ENCODE measurements at places on chromosomes 5 and 9. TPM values are rescaled to one million over a fixed set of nuclear protein-coding genes. Genes with fewer than 3 reads are reported as not detected.

GRM6 gene
- 0.35 TPM for polyA plus RNA-seq

TNPO1 gene
- polyA plus RNA-seq: 35.7 TPM

HBEGF gene
- 14.6 TPM for polyA plus RNA-seq

SLC12A7 gene
- polyA plus RNA-seq: 10.9 TPM

DNA sequence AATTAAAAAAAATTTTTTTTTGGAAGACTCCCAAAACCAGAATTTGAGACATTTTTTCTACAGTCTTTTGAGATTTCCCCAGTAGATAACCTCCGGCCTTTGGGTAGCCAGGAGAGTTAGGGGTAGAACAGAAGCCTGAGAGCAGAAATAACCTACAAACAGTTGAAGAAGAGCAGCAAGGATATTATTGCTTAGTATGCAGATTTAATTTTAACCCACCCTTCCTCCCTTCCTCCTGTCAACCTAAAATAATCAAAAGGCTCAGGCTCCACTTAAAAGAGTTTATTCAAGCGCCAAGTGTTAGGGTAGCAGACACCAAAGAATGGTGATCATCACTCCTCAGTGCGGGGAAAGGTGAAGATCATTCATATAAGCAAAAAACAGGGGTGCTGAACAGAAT lies 17.4 kb upstream of the FAM120A start:
- DNase-seq: no peak
- H3K4me3 ChIP-seq: no peak overlapping the region
- H3K27me3 ChIP-seq: no peaks in the 10 kb centered on the region
- H3K36me3 ChIP-seq: no peaks in the 10 kb centered on the region

GRCh38 chr5:74649421-74649973 lies 9.0 kb upstream of the ENC1 start:
- H3K36me3 ChIP-seq: no peaks in the 10 kb centered on the region
- H3K27me3 ChIP-seq: no peaks in the 10 kb centered on the region
- H3K27ac ChIP-seq: no peak overlapping the region
- peaks cover 3% of the 10 kb centered on the region for H3K4me1 ChIP-seq
- no peak for DNase-seq

DNA sequence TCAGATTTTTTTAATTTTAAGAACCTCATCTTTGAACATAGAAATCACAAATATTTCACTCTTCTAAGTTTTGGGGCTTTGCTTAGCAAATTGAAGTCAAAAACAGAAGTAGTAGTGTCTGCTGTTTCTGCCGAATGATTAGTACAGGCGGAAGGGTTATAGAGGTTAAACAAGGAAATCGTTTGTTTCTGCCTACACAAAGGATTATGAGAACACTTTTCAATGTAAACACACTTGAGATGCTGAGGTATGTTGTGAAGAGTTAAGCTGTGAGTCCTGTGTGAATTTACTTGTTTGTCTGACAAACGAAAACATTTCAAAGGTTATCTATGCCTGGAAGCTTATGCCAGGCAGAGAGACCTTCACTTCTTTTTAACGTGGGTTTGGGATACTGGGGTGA lies 224.8 kb downstream of the CETN3 start:
- H3K4me1 ChIP-seq: no peaks in the 10 kb centered on the region
- no peaks in the 10 kb centered on the region for H3K36me3 ChIP-seq
- no peak overlapping the region for H3K4me3 ChIP-seq
- DNase-seq: peak; percentile 2

All from muscle of leg (tissue), 16 donors.